MM.1S (cell line): ENCODE measurements at places on chromosomes 3 and 15.

DNA sequence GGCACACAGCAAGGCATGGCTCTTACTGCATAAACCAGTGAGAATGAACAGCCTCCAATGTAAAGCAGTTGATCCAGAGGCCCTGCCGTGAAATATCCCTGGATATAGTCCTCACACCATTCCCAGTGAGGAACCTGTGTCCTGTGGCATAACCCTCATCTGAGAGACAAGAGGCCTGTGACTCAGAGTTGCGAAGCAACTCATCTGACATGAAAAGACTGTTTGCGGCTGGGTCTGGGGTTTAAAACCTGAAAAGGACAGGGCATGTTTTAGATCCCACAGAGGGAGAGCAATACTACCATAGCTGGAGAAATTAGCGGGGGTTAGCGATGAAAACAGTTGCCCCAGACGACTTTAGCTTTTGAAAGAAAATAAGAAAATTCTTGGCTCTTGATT, 165.3 kb upstream of the BHLHE40 start:
- no peak for DNase-seq

GRCh38 chr3:179949869-179950268, 86.9 kb downstream of the PEX5L start:
- DNase-seq = no peak

GRCh38 chr3:40504636-40505430, 1.0 kb upstream of the ZNF620 start:
- DNase-seq = no peak

DNA sequence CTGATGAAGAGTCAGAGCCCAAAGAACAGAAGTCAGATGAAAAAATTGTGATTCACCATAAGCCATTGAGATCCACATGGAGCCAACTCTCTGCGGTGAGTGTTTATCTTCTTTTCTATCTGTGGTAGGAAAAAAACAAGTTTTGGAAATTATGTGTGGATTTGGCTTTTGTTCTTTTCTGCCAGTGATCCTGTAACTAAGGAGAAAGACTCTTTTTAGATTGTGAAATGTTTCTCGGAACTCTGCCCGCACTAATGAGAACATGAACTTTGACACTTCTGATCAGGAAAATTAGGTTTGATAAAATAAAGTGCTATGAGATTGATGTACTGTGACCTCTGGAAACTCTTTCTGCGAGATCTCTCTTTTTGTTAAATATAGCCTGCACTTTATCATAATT, 8.4 kb downstream of the ARHGEF26 start:
- DNase-seq = no peak

- DNase-seq = no peak
Measured at GRCh38 chr3:42654331-42655201, 1.1 kb downstream of the ZBTB47 start.

DNA sequence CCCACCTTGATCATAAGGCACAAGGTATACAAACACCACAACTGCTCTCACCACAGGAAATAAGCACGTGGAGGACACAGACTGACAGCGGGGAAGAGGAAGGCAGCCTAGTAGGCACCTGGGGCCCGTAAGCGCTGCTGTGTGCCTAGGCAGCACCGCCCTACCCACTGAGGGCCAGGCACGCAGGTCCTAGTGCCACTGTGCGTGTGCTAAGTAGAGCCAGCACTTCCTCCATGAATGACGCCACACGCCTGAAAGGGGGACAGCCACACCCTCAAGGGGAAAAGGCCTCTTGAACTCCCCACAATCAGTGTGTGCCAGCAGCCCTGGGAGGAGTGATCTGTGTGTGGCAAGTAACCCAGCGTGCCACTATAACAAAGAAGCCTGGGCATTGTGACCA, 73.0 kb downstream of the ATP1B3 start:
- DNase-seq = no peak

GRCh38 chr15:88912500-88912921, 668 bp downstream of the MFGE8 start:
- no peak for DNase-seq

- no peak for DNase-seq
Measured at GRCh38 chr15:55770806-55771205, 27.9 kb upstream of the PRTG start.
